Eye (tissue), 1 donor: ENCODE measurements at places on chromosomes 4 and X.

DNA sequence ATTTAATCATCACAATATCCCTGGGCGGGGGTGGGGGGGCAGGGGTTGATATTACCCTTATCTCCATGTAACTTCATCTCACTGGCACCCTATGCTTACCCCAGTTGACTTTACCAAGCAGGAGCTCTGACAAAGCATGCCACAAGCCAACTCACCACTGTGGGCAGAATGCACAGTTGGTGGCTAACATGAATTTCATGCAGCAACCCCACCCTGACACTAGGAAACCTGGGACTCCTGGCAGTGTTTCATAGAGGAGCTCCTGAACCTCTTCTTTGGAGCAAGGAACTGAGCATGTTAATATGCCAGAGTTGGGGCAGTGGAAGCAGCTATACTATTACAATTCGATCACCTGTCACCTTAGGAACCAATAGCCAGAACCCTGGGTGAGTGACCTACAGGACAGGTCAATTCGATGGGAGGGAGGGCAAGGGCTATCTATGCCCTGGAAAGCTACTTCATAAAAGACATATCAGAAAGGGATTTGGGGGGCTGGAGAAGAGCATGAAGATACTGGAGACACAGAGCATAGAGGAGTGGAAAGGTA lies 97.2 kb upstream of the ACSL4 start:
- DNase-seq: no peak

- DNase-seq: no peak
These were observed 37.8 kb downstream of the SPOCK3 start for GRCh38 chr4:167196344-167197012.

GRCh38 chrX:45710081-45710801 lies 509.6 kb upstream of the DIPK2B start:
- no peak for DNase-seq

GRCh38 chr4:63728480-63729177 lies 680.6 kb downstream of the TECRL start:
- no peak for DNase-seq

- no peak for DNase-seq
These were observed 638.1 kb upstream of the AGA start for GRCh38 chr4:178080312-178080711.

- DNase-seq: no peak
These were observed 82.5 kb downstream of the AMELX start for GRCh38 chrX:11375614-11376119.

- DNase-seq: no peak
These were observed 427.4 kb downstream of the RAB28 start for GRCh38 chr4:13056630-13057189.

- DNase-seq: no peak
These were observed 27.5 kb downstream of the YY2 start for GRCh38 chrX:21883258-21883657.

DNA sequence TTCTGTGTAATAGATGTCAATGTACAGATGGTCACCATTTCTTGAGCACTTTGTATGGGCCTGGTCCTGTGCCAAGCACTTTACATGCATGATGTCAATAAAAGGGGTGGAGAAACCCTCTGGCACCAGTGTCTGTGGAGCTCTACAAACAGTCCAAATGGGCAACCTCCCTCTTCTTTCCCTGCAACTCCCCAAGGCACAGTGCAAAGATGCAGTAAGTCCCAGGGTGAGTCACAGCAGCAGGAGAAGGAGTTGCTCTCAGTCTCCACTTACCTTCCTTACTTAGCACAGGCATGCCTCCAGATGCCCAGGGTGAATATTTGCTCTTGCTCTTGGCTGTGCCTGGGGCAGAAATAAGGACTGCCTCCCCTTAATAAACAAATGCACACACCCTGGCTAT lies 4.3 kb downstream of the OCIAD2 start:
- DNase-seq: no peak

GRCh38 chrX:15797707-15798106 lies 7.4 kb downstream of the ZRSR2 start:
- no peak for DNase-seq

DNA sequence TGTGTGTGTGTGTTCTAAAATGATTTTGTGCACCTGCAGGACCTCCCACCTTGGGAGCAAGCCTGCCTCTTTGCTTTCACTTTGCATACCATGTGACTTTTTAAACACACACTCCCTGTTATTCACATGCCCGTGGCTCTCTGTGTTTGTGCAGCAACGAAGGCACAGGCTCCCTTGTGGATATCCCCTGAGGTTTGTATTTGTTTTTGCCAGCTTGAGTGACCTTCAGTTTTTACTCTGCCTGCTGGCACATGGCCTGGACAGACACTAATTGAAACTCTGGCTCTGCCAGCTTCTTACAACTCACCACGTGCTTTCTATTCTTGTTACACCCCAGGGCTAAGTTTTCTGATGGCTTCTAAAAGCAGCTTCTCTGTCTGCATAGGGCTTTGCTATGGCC lies 885.8 kb downstream of the SH3BGRL start:
- peak; percentile 2 for DNase-seq

DNA sequence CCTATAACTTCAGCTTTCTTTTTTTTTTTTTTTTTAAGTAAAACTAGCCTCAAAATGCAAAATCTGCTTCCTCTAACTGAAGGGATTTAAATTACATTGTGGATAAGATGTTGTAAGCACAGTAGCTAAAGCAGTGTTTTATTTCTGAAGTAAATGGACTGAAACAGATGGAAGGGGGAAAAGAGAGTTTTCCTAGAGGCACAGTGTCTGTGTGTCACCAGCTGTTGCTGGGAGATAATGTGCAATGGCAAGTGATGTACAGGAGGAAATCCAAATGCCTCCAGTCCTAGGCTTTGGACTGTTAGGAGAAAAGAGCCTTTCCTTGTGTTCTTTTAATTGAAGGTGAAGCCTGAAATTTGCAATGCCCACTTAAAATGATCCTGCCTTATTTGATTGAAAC lies 672.1 kb downstream of the GRXCR1 start:
- DNase-seq: peak; percentile 16

DNA sequence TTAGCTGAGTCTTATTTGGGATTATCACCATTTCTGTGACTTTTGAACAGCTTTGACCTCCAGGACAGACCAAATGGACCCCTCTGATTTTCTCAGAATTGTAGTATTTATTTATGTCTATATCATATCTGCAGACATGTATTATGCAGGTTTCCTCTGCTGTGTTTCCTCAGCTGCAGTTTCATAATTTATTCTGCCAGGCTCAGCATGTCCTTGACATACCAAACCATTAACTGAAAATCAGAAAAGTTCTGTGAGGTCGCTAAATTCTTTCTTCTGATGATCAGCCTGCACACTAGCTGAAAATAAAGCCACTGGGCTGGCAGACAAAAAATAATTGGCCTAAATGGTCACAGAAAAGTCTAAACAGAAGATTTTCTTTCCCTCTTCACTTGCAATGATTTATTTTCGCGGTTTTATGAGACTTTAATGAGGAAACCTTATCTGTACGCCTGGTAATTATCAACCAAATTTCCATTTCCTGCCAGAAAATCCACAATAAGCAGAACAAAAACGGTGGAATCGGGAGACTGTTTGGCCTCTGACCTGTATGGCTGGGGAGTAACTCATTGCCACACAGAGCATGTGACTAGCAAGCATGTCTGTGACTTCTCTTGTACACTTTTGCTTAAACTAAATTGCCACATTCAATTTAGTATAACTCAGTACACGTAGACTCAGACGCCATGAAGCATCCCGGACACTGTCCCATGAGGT lies 150.9 kb downstream of the ENPP6 start:
- no peak for DNase-seq

DNA sequence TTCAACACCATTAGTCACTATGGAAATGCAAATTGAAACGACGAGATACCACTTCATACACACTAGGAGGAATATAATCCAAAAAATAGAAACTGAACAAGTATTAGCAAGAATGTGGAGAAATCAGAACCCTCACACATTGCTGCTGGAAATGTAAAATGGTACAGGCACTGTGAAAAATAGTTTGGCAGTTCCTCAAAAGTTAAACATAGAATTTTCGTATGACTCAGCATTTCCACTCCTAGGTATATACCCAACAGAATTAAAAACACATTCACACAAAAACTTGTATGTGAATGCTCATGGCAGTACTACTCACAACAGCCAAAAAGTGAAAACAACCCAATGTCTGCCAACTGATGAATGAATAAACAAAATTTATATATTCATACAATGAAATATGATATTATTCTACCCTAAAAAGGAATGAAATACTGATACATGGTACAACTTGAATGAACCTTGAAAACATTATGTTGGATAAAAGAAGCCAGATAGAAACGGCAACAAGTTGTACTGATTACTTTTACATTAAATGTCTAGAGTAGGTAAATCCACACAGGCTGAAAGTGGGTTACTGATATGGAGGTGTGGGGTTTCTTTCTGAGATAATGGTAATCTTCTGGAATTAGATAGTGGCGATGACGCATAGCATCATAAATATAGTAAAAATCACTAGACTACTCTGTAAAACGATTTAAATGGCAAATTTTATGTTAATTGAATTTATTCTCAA lies 22.3 kb downstream of the TEC start:
- DNase-seq: no peak

DNA sequence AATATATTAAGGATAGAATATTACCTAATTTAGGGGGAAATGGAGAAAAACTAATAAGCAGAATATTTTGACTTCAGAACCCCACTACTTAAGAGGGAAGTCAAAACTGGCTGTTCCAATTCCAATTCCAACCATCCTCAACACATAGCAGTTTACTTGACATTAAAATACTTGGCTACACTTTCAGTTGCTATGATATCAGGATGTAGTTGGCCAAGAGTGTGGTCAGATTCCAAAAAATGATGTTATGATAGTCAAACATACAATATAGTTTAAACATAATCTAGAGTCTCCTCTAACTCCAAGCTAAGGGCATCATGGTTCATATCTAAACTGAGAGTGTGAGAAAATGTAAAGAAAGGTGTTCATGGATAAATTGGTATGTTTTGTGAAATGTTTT lies 16.5 kb upstream of the SMIM14 start:
- DNase-seq: no peak

DNA sequence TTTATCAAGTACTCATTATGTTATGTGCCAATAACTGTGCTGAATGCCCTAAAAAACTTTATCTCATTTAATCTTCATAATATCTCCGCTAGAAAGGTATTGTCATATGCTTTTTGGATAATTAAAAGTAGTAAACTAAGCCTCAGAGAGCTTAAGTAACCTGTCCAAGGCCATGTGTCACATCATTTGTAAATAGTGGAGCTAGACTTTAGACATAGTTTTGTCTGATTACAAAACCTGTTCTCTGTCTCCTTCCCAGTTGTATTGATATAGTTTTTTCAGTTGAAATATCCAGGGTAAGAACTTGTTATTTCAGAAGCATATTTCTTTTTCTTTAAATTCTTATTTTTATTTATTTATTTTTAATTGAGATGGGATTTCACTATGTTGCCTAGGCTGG lies 66.7 kb downstream of the TENM3 start:
- no peak for DNase-seq

DNA sequence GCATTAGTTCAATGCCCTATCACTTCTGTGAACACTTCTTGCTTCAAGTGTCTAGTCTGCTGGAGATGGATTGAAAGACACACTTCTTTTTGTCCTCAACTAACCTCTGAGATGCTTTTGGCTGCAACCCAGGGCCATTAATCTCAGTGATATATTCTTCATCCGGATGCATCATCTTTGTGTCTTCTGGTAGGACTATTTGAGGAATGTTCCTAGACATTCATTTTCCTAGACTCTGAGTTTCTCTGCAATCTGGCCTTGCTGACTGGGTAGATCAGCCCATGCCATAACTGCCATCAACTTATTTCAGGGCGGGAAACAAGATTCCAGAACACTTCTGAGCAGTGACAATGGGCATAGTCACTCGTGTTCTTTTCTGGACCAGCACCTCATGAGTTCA lies 329.4 kb downstream of the PDGFC start:
- no peak for DNase-seq
